ENCODE measurements at places on chromosomes 12 and 14.

GRCh38 chr14:95045836-95046430, 111.4 kb downstream of the DICER1 start:
- DNase-seq: no peak

- DNase-seq: no peak
These were observed 32.1 kb downstream of the PPFIBP1 start for GRCh38 chr12:27555925-27556778.

DNA sequence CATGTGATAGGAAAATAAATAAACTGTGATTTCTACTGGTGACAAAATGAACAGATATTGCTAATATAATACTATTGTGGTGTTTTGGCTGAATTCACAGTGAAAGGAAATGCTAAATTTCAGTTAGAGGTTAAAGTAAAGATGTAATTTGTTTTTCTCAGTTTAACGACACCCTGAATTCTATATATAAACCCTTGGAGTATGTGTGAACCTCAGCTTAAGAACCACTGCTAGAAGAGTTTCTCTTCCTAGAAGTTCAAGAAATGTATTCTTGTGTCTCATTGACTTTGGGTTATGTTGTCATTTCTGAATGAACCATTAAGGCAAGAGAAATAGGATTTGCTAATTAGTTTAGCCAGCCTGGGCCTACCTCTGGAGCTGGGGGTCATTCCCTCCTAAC, 8.2 kb downstream of the FBXO34 start:
- DNase-seq: no peak

GRCh38 chr14:98408713-98409112, 863.3 kb downstream of the BCL11B start:
- DNase-seq: no peak

- no peak for DNase-seq
These were observed 32.8 kb downstream of the HECTD4 start for GRCh38 chr12:112349431-112349830.

DNA sequence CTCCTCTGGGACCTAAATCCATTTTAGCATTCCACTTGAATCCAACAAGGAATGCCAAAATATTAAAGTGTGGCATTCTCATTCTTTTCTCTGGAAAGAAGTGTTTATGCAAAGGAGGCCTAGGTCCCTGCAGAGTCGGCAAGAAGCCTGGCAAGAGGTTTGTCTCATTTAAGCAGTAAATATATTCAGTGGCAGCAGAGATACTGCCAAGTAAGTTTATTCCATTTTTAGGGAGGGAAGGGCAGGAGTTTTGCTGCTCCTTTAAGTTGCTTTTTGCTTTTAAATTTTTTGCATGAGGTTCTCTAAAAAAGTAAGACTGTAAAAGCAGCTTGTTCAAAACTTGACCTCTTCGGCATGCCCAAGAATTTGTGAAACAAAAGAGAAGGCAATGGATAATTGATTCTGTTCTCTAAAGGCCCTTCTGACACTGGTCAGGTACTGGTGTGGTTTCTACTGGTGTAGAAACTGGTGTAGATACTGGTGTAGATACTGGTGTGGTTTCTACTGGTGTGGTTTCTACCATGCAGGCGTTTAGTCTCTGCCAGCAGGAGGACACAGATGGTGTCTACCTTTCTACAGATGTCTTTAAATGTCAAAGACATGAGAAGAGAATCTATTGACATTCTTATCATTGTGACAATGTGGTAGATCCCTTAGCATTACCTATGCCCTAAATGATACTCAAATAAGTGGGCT, 107.3 kb downstream of the SAMD4A start:
- DNase-seq: no peak

- peak; percentile 39 for DNase-seq
These were observed 178.3 kb downstream of the NUAK1 start for GRCh38 chr12:105960319-105961083.

DNA sequence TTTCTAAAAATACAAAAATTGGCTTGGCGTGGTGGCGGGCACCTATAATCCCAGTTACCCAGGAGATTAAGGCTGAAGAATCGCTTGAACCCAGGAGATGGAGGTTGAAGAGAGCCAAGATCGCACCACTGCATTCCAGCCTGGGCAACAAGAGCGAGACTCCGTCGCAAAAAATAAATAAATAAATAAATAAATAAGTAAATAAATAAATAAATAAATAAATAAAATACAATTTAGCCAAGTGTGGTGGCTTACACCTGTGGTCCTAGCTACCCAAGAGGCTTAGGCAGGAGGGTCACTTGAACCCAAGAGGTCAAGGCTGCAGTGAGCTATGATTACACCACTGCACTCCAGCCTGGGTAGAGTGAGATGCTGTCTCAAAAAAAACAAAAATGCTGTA, 26.5 kb upstream of the SPTSSA start:
- DNase-seq: no peak

GRCh38 chr12:93244514-93245077, 133.1 kb upstream of the NUDT4 start:
- no peak for DNase-seq

- DNase-seq: no peak
These were observed 772.2 kb downstream of the LRFN5 start for GRCh38 chr14:42378880-42379279.

DNA sequence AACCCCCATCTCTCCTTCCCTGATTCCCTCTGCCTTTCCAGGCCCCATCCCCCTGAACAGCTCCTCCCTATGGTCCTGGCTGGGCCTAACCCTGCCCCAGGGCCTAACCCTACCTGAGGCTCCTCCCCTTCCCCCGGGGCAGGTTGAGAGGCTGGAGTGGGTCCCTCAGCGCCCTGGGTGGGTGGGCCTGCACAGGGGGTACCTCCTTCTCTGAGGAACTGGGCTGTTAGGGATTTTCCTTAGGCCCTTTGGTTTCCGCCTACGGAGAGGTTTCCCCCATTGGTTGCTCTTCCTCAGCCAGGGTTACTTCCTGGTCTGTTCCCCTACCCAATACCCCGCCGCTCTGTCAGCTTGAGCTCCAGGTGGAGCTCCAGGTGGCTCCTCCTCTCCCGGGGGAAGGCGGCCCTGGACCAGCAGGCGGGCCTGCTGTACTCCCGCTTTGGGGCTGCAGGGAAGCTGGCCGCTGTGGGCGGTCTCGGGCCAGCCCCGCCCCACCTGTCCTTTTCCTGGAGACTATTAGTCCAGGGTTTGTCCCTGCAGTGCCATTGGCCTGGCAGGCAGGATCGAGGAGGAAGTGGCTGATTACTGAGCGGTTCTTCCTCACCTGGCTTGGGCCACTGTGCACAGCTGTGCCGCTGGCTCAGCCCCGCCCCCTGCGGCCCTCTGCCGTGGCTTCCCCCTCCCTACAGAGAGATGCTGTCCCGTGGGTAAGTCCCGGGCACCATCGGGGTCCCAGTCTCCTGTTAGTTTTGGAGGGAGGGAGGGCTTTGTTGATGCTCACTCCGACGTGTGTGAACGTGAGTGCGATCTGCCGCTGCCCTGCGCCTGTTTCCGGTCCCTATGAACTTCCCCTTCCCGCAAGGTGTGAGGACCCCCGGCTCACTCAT, 2.5 kb downstream of the C12orf57 start:
- DNase-seq: peak; percentile 99

- DNase-seq: no peak
These were observed 711.9 kb downstream of the C12orf50 start for GRCh38 chr12:87317302-87317701.

DNA sequence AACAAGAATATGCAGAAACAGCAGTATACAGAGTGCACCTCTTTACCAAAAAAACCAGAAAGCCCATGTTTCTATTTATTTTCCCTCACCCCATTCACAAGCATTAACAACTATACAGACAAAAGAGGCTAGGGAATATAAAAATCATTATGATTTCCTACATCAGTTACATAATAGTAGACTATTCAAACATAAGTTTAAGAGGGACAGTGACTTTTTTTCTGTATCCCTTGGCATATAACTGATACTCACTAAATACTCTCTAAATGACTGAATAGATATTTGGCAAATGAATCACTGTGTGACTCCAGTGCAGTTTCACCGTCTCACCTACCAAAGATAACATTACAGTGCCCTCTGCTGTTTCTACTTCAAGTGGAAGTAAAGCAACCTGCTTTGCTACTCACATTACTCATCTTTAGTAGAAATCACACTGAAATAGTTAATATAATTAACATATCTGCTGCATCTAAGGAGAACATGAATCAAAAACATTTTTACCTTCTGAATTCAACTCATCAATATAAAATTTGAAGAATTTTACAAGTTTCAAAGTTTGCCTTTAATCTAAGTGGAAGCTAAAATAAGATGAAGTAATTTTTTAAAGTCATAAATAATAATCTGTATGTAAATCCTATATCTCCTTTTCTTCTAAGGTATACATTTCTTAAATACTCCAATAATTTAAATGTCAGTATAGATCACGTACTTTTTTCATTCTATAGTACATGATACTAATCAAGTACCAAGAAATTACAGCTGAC, 103.8 kb downstream of the OSBPL8 start:
- DNase-seq: peak; percentile 51

DNA sequence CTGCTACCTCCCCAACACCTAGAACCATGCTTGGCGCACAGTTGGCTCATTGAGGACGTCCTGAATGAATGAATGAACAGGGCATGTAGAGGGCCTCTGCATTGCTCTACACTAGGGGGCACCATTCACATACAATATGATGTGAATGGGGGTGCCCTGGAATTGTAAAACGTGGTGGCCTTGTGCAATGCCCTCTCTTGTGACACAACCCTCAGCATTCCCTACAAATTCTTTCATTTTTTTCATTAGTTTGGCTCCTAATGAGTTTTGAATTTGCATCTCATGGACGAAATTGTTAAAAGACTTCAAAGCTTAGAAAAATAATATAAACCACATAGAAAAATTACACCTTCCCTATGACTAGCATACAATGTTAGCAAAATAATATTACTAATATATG, 2.3 kb upstream of the DIO2 start:
- no peak for DNase-seq
